Vagina (tissue), 2 donors: ENCODE measurements at places on chromosomes 2 and 18. TPM values are rescaled to one million over a fixed set of nuclear protein-coding genes. Genes with fewer than 3 reads are reported as not detected.

GRCh38 chr2:45102141-45102540, 92.9 kb upstream of the SIX2 start:
- H3K27me3 ChIP-seq, result no peaks in the 10 kb centered on the region
- no peak for DNase-seq
- no peaks in the 10 kb centered on the region for H3K4me1 ChIP-seq
- no peak overlapping the region for H3K4me3 ChIP-seq
- H3K36me3 ChIP-seq, result no peaks in the 10 kb centered on the region
- no peak overlapping the region for H3K27ac ChIP-seq

DNA sequence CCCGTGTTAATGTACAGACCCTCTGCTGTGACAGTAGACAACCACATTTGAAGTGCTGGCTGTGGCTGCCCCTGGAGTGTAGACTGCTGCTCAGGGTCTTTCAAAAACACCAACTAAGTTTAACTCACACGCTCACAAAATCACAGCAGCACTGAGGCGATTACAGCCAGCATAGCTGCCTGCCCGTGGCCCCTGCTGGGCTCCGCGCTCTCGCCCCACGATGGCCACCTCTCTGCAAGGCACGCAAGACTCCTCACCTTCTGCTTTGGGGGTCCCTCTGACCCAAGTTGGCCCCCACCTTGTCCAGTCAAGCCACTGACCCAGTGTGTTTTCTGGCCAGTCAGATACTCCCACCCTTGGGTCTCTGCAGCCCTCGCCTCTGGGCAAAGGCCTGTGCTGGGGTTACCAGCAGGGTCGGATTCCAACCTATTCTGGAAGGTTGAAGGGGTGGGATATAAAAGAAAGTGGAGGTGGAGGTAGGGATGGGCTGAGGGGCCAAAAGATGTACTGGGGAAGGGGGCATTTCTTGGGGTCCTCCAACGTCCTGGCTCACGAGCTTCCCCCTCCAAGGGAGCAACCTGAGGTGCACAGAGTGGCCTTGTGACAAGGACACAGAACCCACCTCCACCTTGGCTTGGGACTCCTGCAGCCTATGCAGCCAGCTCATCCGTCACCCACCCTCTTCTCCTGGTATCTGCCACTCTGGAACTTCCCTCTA, 2.9 kb upstream of the B3GNT7 start:
- H3K4me3 ChIP-seq, result no peak overlapping the region
- DNase-seq, result no peak
- peaks cover 4% of the 10 kb centered on the region for H3K27me3 ChIP-seq
- H3K36me3 ChIP-seq, result no peaks in the 10 kb centered on the region
- no peak overlapping the region for H3K27ac ChIP-seq

CYS1 gene
- total RNA-seq, result 13.5 TPM

GRCh38 chr2:134391751-134392160, 137.9 kb downstream of the MGAT5 start:
- peaks cover 16% of the 10 kb centered on the region for H3K4me1 ChIP-seq
- no peak for DNase-seq
- H3K27ac ChIP-seq, result no peak overlapping the region
- no peaks in the 10 kb centered on the region for H3K27me3 ChIP-seq

REEP1 gene
- 13.5 TPM for total RNA-seq

GRCh38 chr2:118176601-118177000, 88.3 kb downstream of the INSIG2 start:
- no peaks in the 10 kb centered on the region for H3K36me3 ChIP-seq
- no peaks in the 10 kb centered on the region for H3K27me3 ChIP-seq
- no peak overlapping the region for H3K4me3 ChIP-seq
- H3K27ac ChIP-seq, result no peak overlapping the region
- no peak for DNase-seq
- no peaks in the 10 kb centered on the region for H3K4me1 ChIP-seq

DNA sequence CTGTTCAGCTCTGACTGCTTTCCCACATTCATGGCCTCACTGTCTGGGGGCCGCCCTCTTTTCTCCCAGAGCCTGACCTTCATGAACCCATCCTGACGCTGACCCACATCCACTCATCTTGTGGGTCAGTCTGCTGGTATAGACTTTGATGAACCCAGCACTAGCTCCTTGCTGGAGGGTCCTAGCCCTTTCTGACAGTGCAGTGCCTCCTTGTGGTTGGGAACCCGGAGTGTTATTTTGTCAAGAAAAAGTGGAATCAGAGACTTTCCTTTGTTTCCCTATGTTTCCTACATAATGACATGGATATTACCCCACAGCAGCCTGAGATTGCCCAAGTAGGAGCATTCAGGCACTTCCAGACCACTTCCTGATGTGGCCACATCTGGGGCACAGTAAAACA, 19.3 kb upstream of the OSR1 start:
- DNase-seq, result no peak
- H3K27me3 ChIP-seq, result no peaks in the 10 kb centered on the region
- no peak overlapping the region for H3K27ac ChIP-seq
- no peaks in the 10 kb centered on the region for H3K4me1 ChIP-seq

ZNF804A gene
- total RNA-seq, result 1.2 TPM

- H3K27ac ChIP-seq, result no peak overlapping the region
- H3K4me1 ChIP-seq, result no peaks in the 10 kb centered on the region
- no peak overlapping the region for H3K4me3 ChIP-seq
These were observed 122.6 kb downstream of the GBX2 start for GRCh38 chr2:236045251-236046235.

QPCT gene
- total RNA-seq, result 6.9 TPM

GAL3ST2 gene
- 0.98 TPM for total RNA-seq

TXNDC2 gene
- 0.49 TPM for total RNA-seq

CDK15 gene
- not detected for total RNA-seq

TGFBRAP1 gene
- total RNA-seq, result 20.1 TPM

- H3K27ac ChIP-seq, result no peak overlapping the region
- H3K4me3 ChIP-seq, result no peak overlapping the region
- no peaks in the 10 kb centered on the region for H3K36me3 ChIP-seq
- no peaks in the 10 kb centered on the region for H3K27me3 ChIP-seq
- DNase-seq, result no peak
These were observed 18.4 kb upstream of the MAL start for GRCh38 chr2:95007031-95007609.

DNA sequence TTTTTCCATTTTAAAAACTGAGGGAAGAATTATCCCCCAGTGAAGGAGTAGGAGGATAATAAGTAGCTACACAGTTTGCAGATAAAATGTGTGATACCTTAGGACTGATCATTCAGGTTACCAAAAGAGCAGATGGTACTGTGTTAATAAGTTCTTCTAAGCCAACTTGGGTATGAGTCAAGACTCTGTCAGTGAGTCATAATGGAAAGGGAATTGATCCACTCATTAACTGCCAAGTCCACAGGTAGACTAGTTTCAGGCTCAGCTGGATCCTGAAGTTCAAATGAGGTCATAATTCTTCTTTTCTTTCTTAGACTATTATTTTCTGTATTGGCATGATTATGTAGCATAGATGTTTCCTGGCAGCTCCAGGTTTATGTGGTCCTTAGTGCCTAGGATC, 142.4 kb upstream of the ALPP start:
- no peak overlapping the region for H3K4me3 ChIP-seq
- DNase-seq, result peak; percentile 2
- H3K27me3 ChIP-seq, result no peaks in the 10 kb centered on the region
- peaks cover 5% of the 10 kb centered on the region for H3K4me1 ChIP-seq

GPR35 gene
- total RNA-seq, result 3.9 TPM

IL1R1 gene
- 79.6 TPM for total RNA-seq

PTPRN gene
- 7.6 TPM for total RNA-seq

DNA sequence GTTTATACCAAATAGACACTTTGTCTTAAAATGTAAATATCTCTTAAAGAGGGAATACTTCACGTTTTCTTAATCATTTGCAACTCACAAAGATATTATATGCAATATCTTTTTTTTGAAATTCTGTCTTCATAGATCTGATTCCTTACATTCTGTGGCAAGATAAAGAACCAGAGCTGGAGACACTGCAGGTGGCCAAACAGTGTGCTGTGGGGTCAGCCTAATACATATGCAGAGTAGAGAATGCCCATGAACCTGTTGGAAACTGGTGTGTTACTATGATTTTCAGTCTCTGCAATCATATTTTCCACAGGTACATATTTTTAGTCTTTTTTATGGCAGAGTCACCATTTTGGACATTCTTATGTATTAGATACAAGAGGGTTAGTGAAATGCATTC, 229.6 kb upstream of the CHST9 start:
- no peak overlapping the region for H3K27ac ChIP-seq
- H3K4me3 ChIP-seq, result no peak overlapping the region
- DNase-seq, result no peak
- H3K36me3 ChIP-seq, result no peaks in the 10 kb centered on the region
- H3K27me3 ChIP-seq, result no peaks in the 10 kb centered on the region

GRCh38 chr2:196187898-196188458, 16.6 kb upstream of the STK17B start:
- no peaks in the 10 kb centered on the region for H3K36me3 ChIP-seq
- no peak overlapping the region for H3K4me3 ChIP-seq
- no peak for DNase-seq
- no peak overlapping the region for H3K27ac ChIP-seq
- H3K27me3 ChIP-seq, result no peaks in the 10 kb centered on the region
- H3K4me1 ChIP-seq, result no peaks in the 10 kb centered on the region
